ENCODE measurements at places on chromosomes 16 and 17.
A peak's percentile ranks its signal among the peaks of the same experiment; 100 is the strongest.

DNA sequence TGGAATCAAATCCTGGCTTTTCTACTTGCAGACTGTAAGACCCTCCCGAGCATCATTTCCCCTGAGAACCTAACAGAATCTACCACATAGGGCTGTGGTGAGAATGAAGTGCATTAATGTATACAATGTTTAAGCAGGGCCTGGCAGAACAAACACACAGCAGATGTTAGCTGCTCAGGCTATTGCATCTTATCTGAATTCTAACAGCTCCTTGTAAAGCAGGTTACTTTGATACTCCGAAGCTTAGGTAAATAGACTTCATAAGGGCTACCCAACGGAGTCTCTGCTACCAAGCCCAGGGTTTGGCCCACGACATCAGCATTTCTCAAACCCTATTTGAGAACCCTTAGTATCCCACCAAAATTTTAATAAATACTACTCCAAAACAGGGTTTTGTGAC lies 24.4 kb upstream of the NOS2 start:
- no peak for DNase-seq

DNA sequence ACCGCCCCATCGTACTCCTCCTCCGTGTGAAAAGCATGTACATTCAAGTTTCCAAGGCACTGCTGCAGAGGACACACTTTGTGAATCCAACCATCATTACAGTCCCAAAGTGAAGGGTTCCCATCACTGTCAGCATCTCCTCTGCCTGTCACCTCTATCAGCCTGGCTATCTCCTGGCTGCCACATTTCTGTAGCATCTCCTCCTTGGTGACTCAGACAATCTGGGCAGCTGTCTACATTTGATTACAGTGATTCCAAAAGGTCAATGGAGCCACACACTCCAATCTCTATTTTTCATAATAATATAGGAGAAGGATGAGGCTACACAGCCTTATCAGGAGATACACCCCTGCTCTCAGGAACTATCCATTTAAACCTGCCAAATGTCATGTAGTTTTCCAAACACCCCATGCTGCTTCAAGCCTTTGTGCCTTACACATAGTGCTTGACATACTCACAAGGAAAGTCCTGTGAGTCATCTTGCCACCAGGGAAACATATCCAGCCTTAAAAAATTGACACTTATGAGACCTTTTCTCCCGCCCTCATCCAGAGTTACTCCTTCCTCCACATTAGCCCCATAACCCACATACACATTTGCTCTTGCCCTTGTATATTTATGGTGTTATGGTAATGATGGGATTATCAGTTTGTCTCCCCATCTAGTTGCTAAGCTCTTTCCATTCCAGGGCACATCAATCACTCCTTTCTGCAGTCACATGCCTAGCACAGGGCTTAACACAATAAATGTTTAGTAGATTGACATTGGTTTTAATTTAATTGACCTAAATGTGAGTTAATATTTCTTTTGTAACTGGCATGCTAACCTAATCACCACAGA lies 250.1 kb upstream of the CDH5 start:
- no peak for DNase-seq

DNA sequence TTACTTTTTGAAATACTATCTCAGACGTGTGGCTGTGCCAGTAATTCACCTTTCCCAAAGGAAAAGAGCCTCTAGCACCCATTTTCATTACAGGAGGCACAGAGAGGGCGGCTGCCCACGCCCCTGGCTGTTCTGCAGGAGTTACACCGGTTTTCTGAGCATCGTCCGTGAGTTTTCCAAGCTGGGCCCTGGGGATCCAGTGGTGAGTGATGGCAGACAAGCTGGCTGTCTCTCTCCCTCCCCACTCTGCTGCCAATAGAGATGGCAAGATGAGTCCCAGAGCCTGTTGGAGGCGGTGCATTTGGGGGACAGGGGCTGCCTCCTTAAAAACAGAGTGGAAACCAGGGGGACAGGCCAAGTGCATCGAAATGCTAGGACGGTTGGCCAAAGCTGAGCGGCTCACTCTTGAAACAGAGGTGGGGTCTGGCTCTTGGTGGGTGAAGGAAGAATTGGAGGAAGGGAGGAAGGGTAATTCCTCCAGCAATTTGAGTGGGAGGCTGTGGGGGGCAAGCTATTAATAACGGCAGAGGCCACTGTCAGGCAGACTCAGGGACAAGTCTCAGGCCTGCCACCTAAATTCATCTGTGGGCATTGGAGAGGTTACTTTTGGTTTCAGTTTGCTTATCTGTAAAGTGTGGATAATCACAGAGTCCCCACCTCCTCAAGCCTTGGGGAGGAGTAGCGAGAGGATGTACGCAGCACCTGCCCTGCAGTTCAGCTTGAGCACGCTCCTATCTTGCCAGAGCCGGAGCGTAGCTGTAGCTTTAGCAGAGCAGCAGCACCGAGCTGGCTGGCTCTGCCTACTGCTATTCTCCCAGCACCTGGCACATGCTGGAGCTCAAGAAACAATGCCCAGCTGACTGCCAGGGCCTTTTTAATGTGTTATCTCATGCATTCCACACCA lies 7.5 kb upstream of the NOS2 start:
- peak; percentile 25 for DNase-seq

GRCh38 chr17:71111934-71112333 lies 942.6 kb downstream of the KCNJ2 start:
- DNase-seq: no peak

GRCh38 chr17:64003526-64004121 lies 5.5 kb downstream of the PRR29 start:
- DNase-seq: no peak

DNA sequence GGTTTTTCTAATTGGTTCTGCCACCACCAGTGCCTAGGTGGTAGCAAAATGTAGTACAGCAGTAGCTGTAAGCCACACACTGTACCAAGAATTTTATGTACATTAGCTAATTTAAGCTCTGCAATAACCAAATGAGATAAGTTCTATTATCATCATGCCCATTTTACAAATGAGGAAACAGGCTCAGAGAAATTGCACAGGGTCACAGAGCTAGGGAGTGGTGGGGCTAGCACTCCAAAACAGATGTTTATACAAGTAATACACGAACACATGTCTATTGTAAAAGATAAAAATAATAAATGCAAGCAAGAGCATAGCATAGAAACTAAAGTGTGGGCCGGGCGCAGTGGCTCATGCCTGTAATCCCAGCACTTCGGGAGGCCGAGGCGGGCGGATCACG lies 13.6 kb downstream of the RSAD1 start:
- no peak for DNase-seq

GRCh38 chr16:48235556-48236136 lies 8.5 kb upstream of the LONP2 start:
- no peak for DNase-seq

DNA sequence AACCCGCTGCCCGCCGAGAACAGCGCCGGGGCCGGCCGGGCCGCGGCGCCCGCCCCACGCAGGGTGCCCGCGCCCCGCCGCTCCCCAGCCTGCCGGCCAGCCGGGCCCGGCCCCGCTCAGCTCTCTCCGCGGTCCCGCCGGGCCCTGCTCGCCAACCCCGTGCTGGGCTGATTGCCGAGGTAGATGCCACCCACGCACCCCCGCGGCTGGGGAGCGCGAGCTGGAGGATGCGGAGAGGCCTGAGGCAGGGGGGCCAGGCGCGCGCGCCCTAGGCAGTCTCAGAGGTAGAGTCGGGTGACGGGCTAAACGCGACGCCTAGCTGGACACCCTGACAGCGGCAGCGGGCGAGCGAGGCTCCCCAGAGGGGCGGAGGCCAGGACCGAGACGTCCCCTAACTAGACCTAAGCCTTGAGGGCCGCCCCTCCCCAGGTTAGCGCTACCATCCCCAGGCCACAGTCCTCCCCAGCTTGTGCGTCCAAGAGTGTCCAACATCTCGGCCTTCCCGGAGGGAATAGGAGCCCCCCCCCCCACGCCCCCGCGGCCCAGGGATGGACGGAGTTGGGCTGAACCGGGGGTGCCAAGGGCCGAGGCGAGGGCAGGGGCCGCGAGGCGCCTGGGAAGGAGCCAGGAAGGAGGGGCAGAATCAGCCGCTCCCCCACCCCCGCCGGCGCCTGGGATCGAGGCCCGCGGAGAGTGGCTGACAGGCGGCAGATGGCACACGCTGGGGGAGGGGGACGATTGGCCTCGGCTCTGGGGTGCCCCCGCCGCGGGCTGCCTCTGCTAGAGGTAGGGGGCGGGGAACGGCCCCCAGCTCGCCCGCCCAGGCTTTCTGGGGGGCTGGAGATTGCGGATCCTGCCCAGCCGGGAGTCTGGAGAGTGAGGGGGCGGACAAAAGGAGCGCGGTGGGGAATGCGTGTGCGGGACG lies 2.5 kb upstream of the ZNF423 start:
- no peak for DNase-seq

DNA sequence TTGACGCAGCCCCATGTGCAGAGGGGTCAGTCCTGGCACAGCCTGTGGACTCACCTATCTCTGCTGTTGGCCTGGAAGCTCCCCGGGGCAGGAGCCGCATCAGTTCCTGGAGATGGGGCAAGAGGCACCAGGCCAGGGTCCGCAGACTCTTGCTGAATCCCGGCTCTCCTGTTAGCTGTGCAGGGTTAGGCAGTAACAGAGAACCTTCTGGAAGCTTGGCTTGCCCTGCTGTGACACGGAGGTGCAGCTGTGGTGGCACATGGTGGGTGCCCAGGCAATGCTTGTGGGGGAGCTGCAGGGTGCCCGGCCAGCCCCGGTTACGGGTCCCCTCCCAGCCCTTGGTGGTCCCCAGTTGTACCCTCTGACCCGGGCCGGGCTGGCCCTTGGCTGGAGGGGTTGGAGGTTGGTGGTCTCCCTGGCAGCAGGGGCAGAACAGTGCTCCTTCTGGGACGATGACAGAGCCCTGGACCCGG lies 26.0 kb upstream of the ZNF469 start:
- DNase-seq: no peak

DNA sequence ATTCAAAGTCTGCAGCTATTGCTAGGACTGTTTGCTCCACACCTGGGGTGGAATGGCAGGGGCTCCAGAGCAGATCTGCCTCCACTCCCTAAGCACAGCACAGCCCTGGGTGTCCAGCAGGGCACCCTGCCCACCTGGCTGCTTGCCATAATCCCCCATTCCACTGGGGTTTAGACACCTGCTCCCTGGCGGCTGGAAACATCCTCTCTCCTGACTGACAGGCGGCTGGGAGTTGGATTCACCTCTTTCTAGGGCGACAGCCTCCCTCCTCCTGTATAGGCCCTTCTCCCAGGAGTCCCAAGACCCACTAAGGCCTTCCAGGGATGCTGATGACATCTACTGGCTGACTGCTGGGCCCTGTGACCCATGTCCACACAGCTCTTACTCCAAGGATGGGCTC lies 18.0 kb downstream of the HDAC5 start:
- no peak for DNase-seq

DNA sequence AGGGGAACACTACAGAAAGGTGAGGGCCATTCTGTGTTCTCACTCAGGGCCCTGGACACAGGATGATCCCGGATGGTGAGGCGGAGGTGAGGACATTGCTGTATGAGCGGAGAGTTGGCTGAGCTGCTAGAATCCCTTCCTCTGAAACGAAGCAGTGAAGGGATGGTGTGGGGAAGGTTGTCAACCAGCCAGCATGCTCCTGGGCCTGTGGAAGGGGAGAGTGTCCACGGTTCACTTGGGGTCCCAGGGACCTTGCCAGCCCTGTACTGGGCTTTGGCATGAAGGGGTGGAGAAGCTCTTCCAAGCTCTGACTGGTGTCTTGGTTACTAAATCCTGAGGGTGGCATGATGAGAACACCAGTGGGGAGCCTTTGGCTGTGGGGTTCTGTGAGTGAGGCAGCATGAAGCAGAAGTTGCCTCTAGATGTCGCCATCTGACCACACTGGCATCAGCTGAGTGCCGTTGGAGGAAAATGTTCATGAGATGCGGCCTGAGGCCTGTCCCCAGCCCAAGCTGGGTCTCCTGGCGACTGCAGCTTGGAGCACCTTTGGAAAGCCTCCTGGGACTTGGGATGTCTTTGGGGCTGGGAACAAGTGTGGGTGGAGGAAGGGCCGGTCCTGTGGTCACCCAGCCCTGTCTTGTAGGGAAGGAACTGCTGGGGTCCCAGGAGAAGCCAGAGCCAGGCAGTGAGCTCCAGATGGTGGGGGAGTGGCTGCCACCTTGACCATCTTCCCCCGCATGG lies 14.8 kb downstream of the PDP2 start:
- peak; percentile 32 for DNase-seq

DNA sequence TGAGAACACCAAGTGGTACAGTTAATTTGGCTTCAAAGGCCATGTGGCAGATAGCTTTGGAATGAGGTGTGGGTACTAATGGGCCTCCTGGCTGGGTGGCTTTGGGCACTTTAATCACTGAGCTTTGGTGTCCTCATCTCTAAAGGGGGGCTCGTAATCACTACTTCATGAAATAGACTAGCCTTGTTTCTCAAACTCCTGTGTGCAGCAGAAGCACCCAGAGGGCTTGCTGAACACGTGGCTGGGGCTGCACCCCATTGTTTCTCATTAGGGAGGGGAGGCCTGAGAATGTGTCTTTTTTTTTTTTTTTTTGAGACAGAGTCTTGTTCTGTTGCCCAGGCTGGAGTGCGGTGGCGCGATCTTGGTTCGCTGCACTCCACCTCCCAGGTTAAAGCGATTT lies 5.8 kb downstream of the EPN2 start:
- DNase-seq: no peak

DNA sequence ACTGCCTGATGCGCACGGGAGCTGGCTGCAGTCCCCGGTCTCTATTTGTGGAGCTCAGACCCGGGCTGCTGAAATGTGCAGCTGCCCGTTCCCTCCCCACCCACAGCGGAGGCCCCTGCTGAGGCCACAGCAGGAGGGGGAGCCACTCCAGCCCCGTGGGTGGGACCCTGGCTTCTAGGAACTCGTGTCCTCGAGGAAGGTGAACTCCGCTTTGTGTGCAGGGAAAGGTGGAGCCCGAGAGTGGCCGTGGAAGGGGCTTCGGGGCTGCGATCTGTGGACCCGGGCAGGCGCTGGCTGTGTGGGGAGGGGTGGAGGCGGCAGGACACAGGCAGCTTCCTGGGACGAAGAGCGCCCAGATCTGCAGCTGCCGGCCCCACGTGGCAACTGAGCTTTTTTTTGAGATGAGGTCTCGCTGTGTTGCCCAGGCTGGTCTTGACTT lies 2.9 kb downstream of the CCDC154 start:
- no peak for DNase-seq

GRCh38 chr16:15587152-15587825 lies 55.7 kb downstream of the MARF1 start:
- no peak for DNase-seq

DNA sequence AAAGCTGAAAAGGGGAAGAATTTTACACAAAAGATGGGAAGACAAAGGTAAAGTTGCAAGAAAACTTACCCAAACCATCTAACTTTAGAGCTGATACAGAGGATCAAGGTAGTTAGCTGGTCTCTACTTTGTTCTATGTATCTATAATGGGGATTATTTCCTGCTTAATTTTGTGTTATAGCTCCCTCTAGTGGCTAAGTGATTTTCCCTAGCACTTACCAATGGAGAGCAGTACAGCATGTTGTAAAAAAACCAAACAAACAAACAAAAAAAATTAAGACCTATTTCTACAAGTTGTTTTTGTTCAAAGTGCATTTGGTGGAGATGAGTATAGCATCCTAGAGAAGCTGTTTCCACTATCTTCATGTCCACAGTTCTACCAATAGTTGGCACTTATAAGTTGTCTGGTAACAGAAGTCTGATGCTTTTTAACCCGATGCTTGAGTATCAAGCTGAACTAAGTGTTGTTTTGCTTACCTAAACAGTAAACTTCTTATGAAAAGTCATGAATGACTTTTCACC lies 7.5 kb downstream of the SRSF1 start:
- no peak for DNase-seq

- DNase-seq: no peak
Observed at GRCh38 chr16:89536371-89536770, 24.1 kb upstream of the RPL13 start.

Measured in T-helper 9 cell (primary cell).